ENCODE measurements at places on chromosomes 11 and 22. TPM values are rescaled to one million over a fixed set of nuclear protein-coding genes. Genes with fewer than 3 reads are reported as not detected.

KCNK4 gene
- total RNA-seq = 0.23 TPM

GRCh38 chr11:34575671-34576070, 45.2 kb upstream of the EHF start:
- DNase-seq = no peak

- no peak for DNase-seq
Measured at GRCh38 chr22:48278620-48279460, 1516.4 kb downstream of the TBC1D22A start.

- no peak for DNase-seq
Measured at GRCh38 chr11:69978841-69979614, 99.1 kb upstream of the ANO1 start.

- no peak for DNase-seq
Measured at GRCh38 chr22:35322893-35323292, 23.2 kb downstream of the TOM1 start.

DNA sequence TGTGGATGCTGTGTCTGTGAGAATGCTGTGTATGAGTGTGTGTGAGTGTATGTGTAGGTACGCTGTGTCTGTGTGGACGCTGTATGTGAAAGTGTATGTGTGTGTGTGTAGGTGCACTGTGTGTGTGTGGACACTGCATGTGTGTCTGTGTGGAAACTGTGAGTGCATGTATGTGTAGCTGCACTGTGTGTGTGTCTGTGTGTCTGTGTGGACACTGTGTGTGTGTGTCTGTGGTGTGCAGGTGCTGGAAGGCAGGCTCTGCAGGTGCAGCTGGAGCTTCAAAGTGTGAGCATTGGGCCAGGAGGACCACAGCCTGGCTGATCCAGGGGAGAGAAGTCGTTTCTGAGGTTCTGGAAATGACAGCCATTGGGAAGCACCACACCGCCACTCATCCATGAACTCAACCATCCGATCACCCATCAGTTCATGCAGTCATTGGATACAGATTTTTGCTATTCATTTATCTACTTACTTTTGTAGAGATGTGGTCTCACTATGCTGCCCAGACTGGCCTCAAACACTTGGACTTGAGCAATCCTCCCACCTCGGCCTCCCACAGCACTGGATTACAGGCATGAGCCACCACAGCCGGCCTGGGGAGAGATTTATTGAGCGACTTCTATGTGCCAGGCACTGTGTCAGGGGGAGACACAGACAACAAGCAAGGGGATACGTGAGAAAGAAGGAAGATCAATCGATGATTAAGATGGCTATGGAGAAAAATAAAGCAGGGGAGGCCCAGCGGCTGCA, 9.6 kb downstream of the TRPM5 start:
- no peak for DNase-seq

TEAD1 gene
- 0.18 TPM for total RNA-seq

DNA sequence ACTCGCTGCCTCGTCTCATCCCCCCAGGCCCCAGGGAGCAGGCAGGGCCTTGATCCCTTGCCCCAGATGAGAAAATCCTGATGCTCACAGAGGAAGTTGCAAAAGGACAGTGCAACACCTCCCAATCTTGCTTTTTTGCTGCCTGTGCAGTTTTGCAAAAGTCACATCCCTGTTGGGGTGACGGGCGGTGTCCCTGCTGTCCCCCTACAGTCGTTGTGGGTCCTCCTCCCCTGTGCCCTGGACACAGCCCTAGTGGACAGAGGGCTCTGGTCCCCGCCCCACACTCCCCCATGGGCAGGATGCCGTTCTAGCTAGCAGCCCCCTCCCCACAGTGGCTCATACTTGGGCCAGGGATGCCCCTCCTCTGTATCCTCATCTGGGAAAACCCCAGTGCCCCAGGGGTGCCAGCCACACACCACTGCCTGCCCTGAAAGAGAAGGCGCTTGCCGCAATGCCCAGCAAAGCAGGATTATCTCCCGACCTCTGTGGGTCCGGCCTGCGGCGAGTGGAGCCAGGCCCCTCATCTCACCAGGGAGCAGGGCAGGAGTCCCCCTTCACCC, 18.4 kb upstream of the CTSD start:
- DNase-seq = no peak

GRCh38 chr11:121464352-121464946, 11.7 kb upstream of the SORL1-AS1 start:
- DNase-seq = peak; percentile 80

GVQW3 gene
- 3.9 TPM for total RNA-seq

- no peak for DNase-seq
Measured at GRCh38 chr22:21866833-21867527, 465 bp downstream of the MAPK1 start.

- no peak for DNase-seq
Measured at GRCh38 chr22:23062616-23063538, 7.4 kb upstream of the GNAZ start.

PRRG4 gene
- total RNA-seq = 0.32 TPM

GRIK4 gene
- not detected for total RNA-seq

GRCh38 chr11:45025716-45026492, 75.2 kb upstream of the TP53I11 start:
- DNase-seq = no peak

DNA sequence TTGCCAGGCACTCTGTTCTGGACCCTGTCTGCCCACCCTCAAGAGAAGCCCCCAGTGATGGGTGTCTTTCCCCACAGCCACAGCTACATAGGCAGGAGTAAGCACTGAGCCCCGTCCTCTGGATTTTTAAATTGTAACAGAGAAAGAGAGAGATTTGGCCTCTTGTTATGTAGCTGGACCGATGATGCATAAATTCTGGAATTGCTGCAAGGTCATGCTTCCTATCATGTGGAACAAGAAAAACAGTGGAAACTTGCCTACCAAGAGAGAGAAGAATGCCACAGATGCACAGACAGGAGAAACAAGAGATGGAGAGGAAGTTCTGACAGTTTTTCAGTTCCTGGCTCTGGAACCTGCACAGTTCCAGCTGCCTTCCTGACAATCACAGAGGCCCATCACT, 150.2 kb downstream of the ETS1 start:
- no peak for DNase-seq

IFITM10 gene
- 1.2 TPM for total RNA-seq

DNA sequence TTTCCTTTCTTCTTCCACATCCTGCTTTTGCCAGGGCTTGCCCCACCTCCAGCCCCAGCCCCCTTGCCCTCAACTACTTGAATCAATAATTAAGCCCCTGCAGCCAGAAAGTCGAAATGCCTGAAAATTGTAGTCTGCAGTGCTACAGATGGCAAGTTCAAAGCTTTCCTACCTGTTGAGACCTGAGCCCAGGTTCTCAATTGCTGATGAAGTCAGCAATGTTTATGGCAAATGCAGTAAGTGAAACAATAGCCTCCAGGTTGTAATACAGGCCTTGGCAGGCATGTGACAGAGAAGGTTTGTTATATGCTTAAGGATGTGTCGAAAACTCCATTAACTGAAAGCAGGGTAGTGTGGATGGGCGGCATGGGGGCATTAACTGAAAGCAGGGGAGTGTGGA, 181.1 kb upstream of the SESN3 start:
- no peak for DNase-seq

RIMBP3B gene
- total RNA-seq = 0.07 TPM

DNA sequence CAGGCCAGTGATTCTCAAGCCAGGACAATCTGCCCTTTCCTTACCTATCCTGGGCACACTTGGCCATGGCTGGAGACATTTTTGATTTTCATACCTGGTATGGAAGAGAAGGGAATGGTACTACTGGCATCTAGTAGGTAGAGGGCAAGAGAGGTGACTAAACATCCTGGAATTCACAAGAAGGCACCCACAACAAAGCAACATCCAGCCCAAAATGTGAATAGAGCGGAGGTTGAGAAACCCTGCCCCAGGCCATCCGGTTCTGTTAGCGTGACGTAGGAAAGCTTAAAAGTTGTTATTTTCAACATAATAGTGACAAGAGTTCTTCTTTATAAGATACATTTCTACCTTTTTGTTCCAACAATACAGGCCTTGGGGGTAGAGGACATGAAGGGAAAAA, 114.9 kb upstream of the ALX4 start:
- no peak for DNase-seq

DNA sequence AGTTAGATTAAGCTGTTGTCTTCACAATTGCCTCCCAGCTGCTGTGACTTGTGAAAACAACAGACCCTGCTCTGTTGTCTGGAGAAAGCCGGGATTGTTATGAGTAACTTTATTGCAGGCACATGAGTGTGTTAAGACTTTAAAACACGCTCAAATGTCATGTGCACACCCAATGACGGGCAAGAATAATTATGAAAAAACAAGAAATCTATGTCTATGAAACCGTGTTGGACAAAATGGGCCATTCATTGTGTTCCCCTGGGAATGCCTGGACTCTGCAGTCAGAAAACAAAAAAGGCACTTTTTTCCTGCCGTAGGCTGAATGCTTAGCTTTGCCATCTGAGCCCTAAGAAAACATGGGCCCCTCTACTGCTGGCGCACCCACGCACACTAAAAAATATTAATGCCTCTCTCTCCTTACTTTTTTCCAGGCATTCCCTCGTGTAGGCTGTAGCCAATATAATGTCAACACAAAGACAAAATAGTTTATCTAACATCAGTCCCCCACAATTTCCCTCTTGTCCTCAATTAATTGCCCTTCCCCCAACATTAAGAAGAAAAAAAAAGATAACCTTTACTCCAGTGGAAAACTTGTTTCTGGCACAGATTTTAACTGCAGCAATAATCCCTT, 207.9 kb downstream of the SOX6 start:
- no peak for DNase-seq

FGF3 gene
- total RNA-seq = not detected

DNA sequence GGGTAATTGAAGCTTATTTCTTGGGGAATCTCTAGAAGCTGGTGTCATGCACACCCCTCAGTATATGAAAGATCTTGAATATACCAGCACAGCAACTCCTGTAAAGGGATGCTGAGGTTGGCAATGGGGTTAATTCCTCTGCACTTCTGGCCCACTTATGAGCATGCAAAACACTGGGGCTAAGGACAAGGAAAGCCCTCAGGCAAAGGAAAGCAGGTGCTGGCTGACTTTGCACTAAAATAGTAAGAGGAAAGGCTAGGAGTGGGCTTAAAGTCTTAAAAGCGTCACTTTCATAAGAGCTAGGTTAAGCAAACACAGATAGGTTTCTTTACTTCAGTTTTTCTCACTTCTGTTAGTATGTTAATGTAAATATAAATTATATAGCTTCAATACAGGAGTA, 572.6 kb upstream of the LUZP2 start:
- no peak for DNase-seq

DNA sequence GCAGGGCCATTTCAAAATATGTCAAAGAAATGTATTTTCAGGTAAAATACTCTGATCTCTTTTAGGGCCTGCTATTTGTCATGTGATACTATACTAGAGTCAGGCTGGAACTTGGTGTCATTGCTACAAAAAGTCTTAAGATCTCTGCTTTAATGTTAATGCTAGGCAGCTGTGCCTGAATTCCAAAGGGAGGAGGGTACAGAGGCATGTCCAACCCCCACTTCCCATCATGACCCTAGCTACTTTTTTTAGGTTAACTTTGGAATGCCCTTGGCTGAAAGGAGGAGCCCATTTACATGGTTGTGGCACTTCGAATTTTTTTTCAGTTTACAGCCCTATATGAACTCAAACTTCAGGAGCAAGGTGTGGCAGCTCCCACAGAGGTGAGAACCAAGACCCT, 58.1 kb downstream of the OSBP2 start:
- DNase-seq = no peak

DNA sequence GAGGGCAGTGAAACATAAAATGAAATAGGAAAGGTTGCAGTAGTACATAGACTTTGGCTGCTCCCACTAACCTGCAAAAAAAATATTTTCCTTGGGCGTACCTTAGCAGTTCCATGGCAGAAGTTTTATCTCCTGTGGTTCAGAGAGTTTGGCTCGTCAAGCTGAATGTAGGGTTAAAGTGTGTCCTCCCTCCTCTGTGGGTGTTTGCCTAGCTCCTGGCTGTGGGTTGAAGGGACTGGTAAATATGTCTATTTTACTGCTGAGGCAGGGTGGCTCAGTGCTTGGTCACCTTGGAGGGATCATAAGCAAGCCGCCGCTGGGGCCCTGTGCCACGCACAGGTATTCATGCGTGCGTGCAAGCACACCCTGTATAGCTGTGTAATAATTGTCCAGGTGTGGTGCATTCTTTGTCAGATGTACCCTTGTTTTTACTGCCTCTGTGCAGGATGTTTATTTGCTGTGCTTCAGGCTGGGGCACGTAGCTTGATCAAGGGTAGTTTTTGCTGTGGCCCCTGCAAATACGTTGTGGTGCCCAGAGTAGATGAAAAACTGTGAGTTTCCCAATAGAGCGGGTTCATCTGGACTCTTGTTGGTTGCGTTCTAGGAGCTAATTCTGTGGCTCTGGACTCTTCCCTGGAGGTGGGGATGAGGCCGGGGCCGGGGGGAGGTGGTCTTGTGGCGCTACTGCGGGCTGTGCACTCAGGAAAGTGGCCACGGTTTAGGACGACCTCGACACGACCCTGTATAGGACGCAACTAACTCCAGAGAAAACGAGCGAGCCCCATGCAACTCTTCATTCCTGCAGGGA, 732 bp upstream of the SORL1 start:
- DNase-seq = no peak

GRCh38 chr11:100816823-100817222, 129.7 kb downstream of the ARHGAP42 start:
- no peak for DNase-seq

DNA sequence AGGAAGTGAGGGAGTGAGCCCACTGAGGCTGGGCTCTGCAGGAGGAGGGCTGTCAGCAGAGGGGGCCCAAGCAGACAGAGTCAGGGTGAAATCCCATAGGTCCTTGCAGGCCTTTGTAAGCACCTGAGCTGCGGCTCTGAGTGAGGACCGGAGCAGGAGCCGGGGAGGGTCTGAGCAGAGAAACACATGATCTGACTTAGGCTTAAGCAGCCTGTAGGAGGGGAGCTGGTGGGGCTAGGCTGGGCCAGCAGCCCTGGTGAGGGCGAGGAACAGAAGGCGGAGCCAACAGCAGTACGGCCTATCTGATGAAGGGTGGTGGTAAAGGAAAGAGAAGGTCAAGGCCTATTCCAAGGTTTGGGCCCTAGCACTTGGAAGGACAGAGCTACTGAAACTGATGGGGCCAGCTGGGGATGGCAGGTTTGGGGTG, 26.9 kb upstream of the CBX7 start:
- DNase-seq = no peak

- DNase-seq = no peak
Measured at GRCh38 chr11:1862588-1863351, 9.9 kb downstream of the LSP1 start.

DNAJB13 gene
- total RNA-seq = 0.32 TPM

GRCh38 chr11:112610996-112611750, 350.0 kb upstream of the NCAM1 start:
- DNase-seq = no peak

DBX1 gene
- total RNA-seq = not detected

APOL5 gene
- not detected for total RNA-seq

DNA sequence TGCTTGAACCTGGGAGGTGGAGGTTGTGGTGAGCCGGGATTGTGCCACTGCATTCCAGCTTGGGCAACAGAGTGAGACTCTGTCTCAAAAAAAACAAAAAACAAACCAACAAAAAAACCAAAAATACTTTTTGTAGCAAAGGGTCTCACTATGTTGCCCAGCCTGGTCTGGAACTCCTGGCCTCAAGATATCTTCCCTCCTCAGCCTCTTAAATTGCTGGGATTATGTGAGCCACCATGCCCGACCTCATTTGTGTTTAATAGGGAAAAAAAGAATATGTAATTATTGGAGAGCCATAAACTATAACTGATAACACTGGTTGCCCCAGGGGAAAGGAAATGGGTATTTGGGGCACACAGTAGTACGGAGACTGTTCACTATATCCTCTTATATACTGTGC, 19.7 kb downstream of the UVRAG start:
- no peak for DNase-seq

- no peak for DNase-seq
Measured at GRCh38 chr11:10315083-10315482, 10.2 kb downstream of the ADM start.

All from activated naive CD4-positive, alpha-beta T cell treated with anti-CD3 and anti-CD28 coated beads, Interleukin-2, amount 50 U/mL, for 72 hours (primary cell).